ENCODE measurements at places on chromosomes 1 and 21. TPM values are rescaled to one million over a fixed set of nuclear protein-coding genes. Genes with fewer than 3 reads are reported as not detected.

- H3K4me3 ChIP-seq = no peak overlapping the region
- H3K27me3 ChIP-seq = peaks cover 40% of the 10 kb centered on the region
Measured at GRCh38 chr1:46528297-46528955, 23.0 kb downstream of the KNCN start.

- H3K36me3 ChIP-seq = no peaks in the 10 kb centered on the region
- no peak overlapping the region for H3K4me3 ChIP-seq
- H3K27ac ChIP-seq = no peak overlapping the region
- H3K27me3 ChIP-seq = peaks cover 60% of the 10 kb centered on the region
Measured at GRCh38 chr1:33563699-33564098, 91.3 kb downstream of the ZSCAN20 start.

DNA sequence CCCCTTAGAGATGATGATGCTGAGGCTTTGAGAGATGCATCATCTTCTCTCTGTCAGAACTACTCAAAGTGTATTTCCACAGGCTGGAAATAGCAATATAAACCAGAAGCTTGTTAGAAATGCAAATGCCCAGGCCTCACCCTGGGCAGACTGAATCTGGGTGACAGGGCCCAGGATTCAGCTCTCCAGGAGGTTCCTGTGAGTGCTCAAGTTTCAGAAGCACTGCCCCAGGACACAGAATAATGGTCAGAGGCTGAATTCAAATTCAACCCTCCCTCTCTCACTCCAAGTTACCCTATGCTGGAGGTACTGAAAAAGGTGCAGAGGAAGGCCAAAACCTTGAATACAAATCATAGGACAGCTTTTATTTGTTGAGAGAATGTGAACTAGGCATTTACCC lies 98.5 kb upstream of the NGF start:
- H3K4me1 ChIP-seq = peaks cover 11% of the 10 kb centered on the region
- DNase-seq = no peak
- no peak overlapping the region for H3K4me3 ChIP-seq
- no peak overlapping the region for H3K27ac ChIP-seq
- no peaks in the 10 kb centered on the region for H3K36me3 ChIP-seq

OLFML2B gene
- total RNA-seq = not detected

MAP3K21 gene
- total RNA-seq = 33.6 TPM

SLC9C2 gene
- not detected for total RNA-seq

ZNF281 gene
- total RNA-seq = 26.5 TPM
